ENCODE measurements at places on chromosomes 7 and 10.
A peak's percentile ranks its signal among the peaks of the same experiment; 100 is the strongest.

DNA sequence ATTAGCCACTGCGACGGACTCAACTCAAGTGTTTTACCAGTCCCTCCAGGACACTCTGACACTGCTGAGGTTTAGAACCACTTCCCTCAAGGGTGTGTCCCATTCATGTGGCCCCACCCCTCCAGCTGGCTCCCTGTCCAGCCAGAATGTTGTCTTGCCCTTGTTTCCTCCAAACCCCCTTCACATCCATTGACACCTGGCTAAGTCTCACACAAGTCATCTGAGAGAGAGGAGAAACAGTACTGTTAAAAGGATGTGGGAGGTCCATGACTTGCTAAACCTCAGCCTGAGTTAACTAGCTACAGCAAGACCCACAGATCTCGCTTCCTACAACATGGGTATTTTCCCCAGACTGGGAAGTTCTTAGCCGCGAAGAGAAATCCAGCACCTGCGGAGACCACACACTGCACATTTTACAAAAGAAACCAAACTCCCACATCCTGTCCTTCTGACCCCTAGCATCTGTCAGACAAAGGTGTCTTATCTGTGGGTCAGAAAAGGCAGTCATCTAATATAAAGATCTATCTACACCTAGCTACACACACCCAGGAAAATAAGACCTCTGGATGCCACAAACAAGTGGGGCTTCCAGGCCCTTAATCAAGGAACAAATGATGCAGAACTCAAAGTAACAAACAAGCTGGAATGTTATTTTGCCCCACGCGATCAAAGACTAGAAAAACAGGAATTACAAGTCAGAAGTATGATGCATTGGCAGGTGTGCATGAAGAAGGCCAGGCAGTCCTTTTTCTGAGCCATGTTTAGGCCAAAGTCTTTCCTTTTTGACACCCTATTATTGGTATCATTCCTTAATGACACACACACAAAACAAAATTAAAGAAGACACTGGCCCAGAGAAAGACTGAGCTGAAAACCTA is 13.9 kb downstream of the OSBPL3 start:
- DNase-seq: no peak

DNA sequence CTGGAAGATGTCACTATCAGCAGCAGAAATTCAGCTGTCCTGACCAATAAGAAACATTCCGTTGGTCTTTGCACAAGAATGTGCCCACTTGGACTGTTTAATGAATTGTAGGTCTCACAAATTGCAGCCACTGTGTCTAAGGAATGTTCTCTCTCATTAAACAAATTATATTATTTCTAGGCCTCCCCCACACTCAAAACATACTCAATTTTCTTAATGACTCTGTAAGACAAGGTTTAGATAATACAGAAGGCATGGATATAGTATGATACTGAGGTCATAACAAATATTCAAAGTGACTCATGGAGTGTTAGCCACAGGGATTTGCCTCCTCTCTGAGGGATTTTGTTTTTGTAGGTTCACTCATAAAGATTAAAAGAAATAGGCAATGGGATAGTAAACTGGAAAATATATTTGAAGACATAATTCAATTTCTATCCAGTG is 197.5 kb downstream of the PTN start:
- no peak for DNase-seq

GRCh38 chr7:155867734-155868400 is 55.6 kb upstream of the SHH start:
- DNase-seq: no peak

DNA sequence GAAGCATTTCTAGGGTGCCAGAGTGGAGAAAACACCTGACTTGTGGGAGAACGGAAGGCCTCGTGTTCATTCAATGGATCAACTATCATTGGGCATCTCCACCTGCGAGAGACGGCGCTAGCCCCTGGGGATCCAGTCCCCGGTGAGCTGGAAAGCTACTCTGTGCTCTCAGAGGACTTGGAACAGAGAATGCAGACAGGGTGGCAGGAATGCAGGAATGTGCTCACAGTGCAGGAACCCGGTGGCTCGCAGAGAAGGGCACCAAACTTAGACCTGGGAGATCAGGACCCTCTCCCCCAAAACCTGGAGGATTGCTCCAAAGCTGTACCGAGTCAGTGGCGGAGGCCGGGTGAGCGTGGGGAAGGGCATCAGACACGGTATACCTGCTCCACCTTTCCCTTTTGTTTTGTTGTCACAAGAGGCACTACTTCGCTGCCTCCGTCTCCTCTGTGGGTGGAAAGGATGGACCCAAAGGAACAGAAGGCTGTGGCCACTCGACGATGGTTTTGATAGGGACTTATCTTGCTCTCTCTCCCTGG is 569.0 kb upstream of the C7orf33 start:
- no peak for DNase-seq

- no peak for DNase-seq
Measured at GRCh38 chr10:9898633-9899395, 1118.9 kb upstream of the CELF2 start.

- no peak for DNase-seq
Measured at GRCh38 chr7:50347693-50348092, 43.2 kb downstream of the IKZF1 start.

DNA sequence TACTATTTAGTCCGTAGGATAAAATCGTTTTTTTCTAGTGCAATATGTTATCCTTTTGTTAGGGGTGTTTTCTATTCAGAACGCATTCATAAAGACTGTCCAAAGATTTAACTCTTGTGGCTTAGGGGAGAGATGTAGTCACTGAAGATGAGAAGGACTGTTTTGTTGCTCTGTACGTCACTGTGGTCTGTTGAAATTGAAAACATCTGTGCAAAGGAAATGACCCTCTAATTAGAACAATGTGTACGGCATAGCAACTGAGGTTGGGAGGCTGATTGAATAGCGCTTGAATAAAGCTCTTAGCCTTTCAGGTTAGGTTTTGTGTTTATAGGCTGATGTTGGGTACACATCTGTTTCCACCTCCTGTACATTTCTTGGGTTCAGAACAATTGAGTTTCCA is 453.4 kb upstream of the AKR1E2 start:
- no peak for DNase-seq

- no peak for DNase-seq
Measured at GRCh38 chr10:79296431-79296830, 50.8 kb upstream of the PPIF start.

DNA sequence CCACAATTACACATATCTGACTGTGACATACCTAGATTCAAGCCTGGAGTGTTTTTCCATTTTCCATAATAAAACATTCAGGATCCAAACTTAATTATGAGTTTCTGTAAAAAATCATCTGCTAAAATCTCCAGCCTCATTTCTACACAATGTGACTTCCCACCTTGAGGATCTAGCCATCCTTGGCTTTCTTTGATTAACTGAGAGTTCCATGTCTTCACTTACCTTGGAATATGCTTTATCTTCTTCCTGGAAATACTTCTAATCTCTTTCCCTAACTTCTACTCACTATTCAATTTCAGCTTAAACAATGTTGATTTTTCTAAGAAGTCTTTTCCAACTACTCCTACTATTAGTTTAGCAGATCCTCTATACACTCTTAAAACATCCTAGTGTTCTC is 16.5 kb upstream of the GIMAP2 start:
- DNase-seq: no peak

GRCh38 chr7:29332042-29332811 is 137.7 kb downstream of the CHN2 start:
- peak; percentile 70 for DNase-seq

DNA sequence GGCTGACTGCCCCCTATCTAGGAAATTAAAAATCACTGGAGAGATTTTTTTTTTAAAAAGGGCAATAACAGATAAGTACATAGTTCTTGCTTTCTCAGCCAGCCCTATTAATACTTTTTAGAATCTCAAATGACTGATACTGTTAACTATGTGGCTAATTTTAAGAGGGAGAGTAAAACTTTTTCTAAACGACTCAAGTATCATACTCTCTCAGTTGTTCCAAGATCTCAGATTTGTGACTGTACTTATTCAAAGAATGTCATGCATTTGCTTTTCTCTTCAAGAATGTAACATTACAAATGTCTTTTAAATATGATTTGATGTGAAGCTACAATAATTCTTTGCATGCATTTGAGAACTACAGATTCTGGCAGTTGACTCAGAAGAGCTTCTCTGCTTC is 55.4 kb upstream of the RAB11FIP2 start:
- DNase-seq: no peak

GRCh38 chr7:46315891-46316290 is 394.8 kb upstream of the IGFBP3 start:
- DNase-seq: no peak

GRCh38 chr10:20887706-20888555 is 9.2 kb downstream of the NEBL start:
- DNase-seq: no peak

GRCh38 chr7:103504505-103505135 is 58.6 kb upstream of the SLC26A5 start:
- DNase-seq: no peak

- DNase-seq: no peak
Measured at GRCh38 chr10:132402781-132403241, 5.8 kb downstream of the PWWP2B start.

- no peak for DNase-seq
Measured at GRCh38 chr10:14603534-14604102, 171.1 kb downstream of the FAM107B start.

GRCh38 chr10:118720685-118721538 is 33.9 kb downstream of the CACUL1 start:
- DNase-seq: peak; percentile 56

DNA sequence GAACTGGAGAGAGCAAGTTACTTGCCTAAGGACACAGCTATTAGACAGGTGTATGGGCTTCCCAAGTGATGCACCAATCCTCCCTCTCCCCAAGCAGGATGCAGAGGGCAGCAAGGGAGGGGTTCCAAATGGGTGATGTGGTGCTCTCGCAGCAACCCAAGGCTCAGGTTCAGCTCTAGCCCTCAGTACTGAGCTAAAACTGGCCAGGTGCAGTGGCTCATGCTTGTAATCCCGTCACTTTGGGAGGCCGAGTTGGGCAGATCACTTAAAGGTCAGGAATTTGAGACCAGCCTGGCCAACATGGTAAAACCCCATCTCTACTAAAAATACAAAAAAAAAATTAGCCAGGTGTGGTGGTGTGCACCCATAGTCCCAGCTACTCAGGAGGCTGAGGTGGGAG is 40.7 kb downstream of the GPRIN2 start:
- no peak for DNase-seq

GRCh38 chr10:15784662-15785300 is 65.1 kb upstream of the ITGA8 start:
- DNase-seq: no peak

- DNase-seq: no peak
Measured at GRCh38 chr7:150406567-150407421, 27.7 kb downstream of the ZNF775 start.

GRCh38 chr10:88459530-88459929 is 123.6 kb downstream of the RNLS start:
- no peak for DNase-seq

- DNase-seq: no peak
Measured at GRCh38 chr7:75948179-75948578, 33.2 kb downstream of the POR start.

DNA sequence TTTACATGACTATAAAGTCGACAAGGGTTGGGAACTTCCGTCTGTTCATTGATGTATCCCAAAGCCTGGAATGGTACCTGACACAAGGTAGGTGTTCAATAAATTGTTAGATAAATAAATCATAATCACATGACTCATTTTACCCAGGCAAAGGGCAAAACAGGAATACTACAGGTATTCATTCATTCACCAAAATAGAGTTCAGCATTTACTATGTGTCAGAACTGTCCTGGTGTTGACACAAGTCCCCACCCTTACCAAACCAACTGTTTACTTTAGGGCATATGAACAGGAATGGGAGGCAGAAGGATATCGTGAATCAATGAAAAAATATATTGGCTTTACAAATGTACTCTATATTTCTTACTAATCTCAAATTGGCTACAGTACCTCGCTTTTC is 666 bp upstream of the YAE1 start:
- DNase-seq: no peak

- DNase-seq: no peak
Measured at GRCh38 chr7:98669329-98670000, 52.4 kb downstream of the NPTX2 start.

DNA sequence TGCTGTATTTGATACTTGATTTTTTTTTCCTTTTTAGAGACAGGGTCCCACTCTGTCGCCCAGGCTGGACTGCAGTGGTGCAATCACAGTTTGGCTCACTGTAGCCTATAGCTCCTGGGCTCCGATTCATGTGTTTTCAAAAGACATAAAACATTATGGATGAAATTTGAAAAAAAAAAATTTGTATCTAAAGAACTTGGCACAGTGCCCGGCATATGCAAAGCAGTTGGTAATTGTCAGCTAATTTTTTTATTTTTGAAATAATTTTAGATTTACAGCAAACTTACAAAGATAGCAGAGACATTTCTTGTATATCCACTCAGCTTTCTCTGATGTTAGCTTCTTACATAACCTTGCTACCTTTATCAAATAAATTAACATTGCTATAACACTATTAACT is 20.3 kb upstream of the SAMD8 start:
- DNase-seq: no peak

DNA sequence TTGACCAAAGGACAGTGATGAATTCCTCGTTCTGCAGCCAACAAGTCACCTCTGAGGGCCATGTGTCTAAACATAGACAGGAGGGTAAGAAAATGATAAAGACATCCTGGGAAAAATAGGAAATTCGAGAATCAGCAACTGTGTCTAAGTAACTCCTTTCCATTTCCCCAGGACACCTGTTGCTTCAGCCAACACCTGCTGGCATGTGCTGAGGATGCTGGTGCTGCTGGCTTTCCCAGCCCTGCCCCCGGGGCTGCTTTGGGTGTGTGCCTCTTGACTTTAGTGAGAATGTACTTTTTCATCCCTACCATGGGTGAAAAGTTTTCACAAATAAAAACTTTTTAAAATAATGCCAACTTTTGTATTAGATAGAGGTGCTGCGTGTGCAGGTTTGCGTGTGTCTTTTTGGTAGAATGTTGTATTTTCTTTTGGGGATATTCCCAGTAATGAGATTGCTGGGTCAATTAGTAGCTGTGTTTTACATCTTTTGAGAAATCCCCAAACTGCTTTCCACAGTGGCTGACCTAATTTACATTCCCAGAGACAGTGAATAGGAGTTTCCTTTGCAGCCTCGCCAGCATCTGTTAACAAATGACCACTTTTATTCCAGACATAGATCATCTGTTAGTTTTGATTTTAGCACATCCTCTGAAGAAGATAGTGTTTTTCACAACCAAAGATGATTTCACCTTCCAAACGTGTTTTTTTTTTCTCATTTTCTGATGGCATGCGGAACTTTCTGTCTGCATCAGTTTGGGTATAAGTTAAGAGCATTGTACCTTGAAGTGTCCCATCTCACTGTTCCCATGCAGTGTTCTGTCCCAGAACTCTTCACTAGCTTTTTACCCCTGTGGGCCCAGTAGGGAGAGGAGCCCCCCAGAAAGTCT is 104.2 kb upstream of the ACBD5 start:
- no peak for DNase-seq

GRCh38 chr7:139718859-139719258 is 58.9 kb downstream of the HIPK2 start:
- no peak for DNase-seq
